ENCODE measurements at places on chromosomes 7 and 10.

- peak; percentile 64 for DNase-seq
Observed at GRCh38 chr10:132670546-132671227, 115.3 kb downstream of the NKX6-2 start.

- no peak for DNase-seq
Observed at GRCh38 chr10:60470091-60470490, 80.4 kb upstream of the ANK3 start.

DNA sequence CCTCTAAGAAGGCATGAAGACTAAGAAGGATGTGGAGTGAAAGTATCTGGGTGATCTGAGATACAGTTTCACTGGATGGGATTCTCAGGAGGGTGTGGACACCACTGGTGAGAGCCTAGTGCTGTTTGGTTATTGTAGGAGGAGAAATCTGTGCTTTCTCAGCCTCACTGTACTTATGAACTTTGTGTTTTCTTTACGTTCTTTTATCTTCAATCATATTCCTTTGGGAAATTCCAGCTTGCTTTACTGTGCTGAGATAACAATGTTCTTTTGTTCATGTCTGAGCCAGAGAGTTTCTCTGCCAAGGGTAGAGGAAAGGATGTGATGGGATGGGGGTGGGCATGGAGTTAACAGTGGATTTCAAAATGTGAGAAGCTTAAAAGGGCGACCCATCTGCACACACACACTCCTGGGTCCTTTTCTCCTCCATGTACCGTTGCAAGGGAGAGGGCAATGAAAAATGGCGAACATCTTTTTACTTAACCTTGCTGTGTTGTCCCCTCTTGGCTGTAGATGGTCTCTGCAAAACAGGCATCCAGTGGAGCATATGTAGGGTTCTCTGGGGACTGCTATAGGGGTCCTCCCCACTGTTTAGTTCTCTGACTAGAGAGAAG, 25.0 kb upstream of the TAX1BP1 start:
- DNase-seq, result no peak

DNA sequence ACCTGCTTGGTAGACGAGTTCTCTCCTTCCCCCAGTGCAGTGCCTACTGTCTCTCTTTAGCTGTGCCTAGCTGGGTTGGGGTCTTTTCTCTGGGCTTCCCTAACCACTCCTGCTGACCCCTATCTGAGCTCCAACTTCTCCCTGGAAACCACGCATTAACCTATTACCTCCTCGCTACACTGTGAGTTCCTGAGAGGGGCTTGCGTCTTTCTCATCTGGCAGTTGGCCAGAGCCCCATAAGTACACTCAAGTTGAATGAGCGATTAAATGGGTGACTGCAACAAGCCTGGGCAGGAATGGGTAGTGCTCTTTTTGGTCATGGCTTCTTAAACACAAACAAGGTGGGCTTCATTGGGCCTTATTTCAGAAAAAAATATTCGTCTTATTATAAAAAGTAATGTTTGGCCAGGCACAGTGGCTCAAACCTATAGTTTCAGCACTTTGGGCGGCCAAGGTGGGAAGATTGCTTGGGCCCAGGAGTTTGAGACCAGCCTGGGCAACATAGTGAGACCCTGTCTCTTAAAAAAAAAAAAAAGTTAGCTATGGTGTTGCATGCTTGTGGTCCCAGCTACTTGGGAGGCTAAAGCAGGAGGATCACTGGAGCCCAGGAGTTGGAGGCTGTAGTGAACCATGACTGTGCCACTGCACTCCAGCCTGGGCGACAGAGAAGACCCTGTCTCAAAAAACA, 41.4 kb downstream of the SYPL1 start:
- DNase-seq, result no peak

DNA sequence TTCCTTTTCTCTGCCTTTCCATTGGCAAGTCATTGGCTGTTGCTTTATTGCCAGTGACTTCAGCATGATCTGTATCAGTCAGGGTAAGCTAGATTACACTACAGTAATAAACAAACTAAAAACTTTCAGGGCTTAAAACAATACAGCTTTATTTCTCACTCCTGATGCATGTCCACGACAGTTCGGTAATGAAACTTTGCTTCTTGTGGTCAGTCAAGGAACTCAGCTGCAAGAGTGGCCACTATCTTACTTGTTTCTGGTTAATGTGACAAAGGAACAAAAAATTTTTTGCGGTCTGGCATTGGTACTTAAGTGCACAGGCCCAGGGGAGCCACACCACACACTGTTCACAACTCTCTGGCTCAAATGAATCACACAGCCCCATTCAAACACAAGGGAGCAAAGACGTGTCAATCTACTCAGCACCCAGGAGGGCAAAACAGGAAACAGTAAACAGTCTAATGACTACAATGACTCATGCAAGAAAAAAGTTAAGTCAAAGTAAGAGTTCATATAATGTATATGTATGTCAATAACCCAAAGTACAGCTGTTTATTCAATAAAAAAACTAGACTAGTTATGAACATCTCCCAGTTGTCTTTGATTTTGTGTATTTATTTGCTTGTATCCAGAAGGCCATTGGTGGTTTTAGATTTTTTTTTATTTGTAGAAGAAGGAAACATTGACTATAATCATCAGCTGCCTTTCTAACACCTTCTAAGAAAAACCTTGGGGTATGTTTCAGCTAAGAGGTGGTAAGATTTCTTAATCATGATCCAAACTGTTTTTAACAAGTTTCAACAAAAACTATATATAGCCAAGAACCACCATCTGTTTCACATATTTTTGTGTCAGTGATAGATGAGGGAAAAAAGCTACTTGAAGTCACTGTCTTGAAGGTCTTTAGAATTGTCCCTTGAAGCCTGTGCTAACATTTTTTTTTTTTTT, 134.4 kb upstream of the FAM3C start:
- DNase-seq, result peak; percentile 100

GRCh38 chr10:96641396-96642295, 54.8 kb upstream of the TM9SF3 start:
- no peak for DNase-seq

- no peak for DNase-seq
Observed at GRCh38 chr7:156954941-156955340, 5.4 kb downstream of the NOM1 start.

DNA sequence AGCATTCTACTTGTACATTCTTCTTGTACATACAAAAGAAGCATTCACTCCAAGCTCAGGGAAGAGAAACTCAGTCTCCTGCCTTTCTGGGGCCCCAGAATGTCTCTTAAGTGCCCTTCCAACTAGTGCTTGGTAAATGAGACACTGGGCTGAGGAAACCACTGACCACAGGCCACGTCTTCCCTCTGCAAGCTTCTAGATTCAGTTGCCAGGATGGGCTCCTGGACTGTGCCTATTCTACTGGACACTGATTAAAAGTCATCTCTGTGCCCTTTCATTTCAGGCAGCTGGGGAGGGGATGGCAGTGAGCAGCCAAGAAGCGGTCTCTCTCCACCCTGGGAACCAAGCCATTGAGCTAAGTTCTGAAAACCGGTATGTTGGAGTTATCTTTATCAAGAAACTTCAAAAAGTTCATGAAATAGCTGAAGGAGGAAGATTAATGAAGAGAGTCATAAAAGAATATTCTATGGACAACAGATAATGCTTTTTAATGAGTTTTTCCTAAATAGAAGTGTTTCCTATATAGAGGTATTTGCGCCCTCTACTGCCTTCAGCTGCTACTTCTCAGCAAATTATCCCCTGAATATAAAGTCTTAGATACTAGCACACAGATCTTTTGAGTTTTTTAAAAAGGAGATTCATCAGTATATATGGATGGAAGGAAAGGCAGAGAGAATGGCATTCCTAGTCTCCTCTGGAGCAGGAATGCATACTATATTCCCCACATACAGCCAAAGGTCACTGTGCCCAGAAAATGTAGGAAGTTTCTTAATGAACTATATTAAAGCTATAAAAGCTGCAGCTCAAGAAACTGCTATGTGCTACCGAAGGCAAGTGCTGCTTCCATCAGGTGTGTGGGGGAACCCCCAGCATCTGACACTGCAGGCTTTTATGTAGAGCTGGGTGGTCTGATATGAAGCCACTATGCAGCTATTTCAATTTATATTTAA, 8.4 kb upstream of the IFIT1B start:
- DNase-seq, result peak; percentile 64

DNA sequence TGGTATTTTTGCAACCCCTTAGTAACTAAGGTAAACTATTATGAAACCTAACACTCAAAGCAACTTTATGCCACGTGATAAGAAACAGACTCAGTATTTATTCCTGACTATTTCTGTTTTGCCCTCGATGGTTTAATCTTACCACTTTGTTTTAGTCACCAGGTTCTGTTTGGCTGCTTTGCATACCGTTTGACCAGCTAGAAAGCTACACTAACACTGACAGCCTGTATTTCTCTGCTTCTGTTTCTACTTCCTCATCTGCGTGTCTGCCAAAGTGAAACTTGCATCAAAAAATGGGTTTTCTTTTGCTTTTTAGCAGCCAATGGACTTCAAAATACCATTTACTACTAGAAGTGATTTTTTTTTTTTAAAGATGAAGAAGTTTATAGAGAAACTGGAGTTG, 802.5 kb downstream of the GRM8 start:
- no peak for DNase-seq

DNA sequence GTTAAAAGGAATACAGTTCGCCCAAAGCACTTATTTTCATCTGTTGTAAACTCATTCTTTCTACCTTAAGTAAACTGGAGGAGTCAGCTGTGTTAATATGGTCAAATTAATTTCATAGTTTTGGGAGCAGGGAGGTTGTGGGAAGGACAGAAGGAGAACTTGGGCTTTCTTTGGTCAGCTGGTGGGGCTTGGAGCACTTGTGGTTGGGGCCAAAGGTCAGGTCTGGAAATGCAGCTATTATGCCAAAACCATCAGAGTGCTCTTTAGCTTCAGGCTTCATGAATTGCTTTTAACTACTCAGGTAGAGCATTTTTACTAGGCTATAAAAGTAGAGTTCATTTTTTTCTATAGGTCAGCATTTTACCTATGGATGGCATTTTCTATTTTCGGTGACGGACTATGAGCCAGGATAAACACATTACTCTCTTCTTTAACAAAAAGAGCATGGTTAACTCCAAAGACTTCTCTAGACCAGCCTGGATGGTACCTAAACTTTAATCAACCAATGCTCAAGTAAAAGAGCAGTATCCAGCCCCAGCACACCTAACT, 30.0 kb downstream of the STEAP4 start:
- DNase-seq, result no peak

- DNase-seq, result no peak
Observed at GRCh38 chr10:131480066-131480465, 168.5 kb upstream of the TCERG1L start.

DNA sequence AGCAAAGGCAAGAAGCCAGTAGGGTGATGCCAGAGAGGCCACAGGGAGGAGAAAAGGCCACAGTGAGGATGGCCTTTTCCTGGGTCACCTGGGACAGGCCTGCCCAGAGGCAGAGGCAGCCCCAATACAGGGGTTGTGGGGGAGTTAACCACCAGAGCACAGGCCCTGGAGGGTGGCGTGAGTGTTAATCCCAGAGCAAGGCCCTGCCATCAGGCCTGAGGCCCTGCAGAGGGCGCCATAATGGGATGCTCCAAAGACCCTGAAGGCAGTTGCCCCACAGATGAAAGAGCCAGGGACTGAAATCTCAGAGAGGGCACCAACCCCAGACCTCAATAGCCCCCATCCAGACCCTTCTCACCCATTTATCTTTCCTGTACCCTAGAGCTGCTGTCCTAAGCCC, 23.9 kb downstream of the SLC13A4 start:
- no peak for DNase-seq

GRCh38 chr7:137790828-137791227, 55.9 kb downstream of the DGKI start:
- no peak for DNase-seq

- no peak for DNase-seq
Observed at GRCh38 chr10:119737039-119737663, 11.3 kb downstream of the INPP5F start.

- DNase-seq, result peak; percentile 21
Observed at GRCh38 chr10:43452356-43452914, 15.5 kb downstream of the ZNF487 start.

- peak; percentile 55 for DNase-seq
Observed at GRCh38 chr7:105015390-105015965, 1.5 kb downstream of the KMT2E start.

DNA sequence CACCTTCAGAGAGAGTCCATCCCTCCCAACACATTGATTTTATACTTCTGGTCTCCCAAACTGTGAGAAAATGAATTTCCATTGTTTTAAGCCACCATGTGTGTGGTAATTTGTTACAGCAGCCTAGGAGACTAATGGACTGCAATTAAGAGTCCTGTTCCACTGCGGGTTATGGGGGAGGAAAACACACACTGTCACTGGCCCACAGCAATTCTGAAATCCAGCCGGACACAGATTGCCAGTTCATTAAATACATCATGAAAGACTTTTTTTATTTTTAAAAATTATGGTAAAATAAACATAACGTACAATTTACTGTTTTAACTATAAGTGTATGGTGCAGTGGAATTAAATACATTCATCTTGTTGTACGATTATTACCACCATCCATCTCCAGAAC, 193.4 kb upstream of the GRB10 start:
- no peak for DNase-seq

- no peak for DNase-seq
Observed at GRCh38 chr7:138663725-138664710, 37.1 kb downstream of the SVOPL start.

DNA sequence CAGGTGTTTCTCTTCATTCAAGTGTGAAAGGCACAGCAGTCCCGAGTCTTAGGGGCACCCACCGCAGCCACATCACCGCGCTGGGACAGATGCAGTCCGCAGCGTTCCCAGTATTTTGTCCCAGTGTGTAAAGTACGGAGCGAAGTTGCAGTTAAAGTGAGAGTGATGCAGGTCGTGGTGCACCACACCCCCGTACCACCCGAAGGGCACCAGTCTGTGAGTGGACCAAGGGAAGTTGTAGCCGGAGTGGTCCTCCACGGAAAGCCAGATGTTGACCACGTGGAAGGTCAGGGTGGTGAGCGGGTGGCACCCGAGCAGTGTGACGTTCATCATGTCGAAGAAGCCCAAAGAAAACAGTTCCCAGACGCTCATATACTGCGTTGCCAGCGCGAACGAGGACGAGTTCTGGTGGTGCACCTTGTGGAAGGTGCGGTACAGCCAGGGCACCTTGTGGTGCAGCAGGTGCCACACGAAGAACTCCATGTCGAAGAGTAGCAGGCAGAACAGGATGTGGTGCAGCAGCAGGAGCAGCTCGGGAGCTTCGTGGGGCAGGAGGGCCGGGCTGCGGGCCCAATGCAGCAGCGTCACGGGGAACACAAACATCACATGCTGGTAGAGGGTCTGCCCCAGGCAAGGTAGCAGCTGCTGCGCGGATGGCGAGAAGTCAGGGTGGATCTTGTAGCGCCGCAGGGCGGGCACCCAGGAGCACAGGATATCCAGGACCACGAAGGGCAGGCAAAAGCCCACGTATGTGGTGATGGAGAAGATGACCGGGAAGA, 526 bp downstream of the CH25H start:
- peak; percentile 22 for DNase-seq

GRCh38 chr7:1579481-1580421, 9.9 kb upstream of the PSMG3 start:
- DNase-seq, result peak; percentile 39

Measured in HCEC 1CT (cell line).